ENCODE measurements at places on chromosomes 1 and 21.
A peak's percentile ranks its signal among the peaks of the same experiment; 100 is the strongest.

GRCh38 chr1:172537366-172537765 is 4.4 kb downstream of the SUCO start:
- DNase-seq: no peak

DNA sequence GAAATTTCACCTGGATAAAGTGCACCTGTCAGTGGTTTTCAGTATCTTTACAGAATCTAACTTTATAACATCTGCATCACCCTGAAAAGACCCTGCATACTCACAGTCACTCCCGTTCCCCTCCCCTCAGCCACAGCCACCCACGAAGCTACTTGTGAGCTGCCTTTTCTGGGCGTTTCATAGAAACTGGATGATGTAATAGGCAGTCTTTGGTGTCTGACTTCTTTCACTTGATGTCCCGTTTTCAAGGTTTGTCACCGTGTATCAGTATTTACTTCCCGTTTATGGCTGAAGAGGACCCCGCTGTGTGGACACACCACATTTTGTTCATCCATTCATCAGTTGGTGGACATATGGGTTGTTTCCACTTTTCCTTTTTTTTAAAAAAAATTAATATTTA is 47.8 kb upstream of the LRRC3 start:
- no peak for DNase-seq

GRCh38 chr21:37374027-37374426 is 7.5 kb downstream of the DYRK1A start:
- DNase-seq: no peak

DNA sequence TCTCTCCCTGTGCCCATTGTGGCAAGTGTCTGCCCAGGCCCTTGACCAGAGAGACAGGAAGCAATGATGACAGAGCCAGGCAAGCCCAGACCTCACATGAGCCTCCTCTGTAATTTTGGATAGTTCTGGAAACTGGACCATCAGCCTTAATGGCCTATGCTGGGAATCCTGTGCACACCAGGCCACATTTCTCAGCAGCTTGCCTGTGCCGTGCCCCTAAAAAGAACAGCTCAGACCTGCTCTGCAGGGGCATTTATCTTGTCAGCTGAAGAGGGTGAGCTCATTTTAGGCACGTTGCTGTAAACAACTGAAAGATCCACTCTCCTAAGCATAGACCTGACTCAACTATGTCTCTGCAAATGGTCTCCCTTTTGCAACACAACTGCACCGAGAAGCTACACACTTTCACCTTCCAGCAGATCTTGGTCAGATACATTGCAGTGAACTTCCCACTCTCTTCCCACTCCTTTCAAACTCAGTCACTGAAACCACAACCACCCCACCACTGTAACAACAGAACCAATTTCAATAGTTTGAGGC is 53.5 kb upstream of the BACH1 start:
- peak; percentile 34 for DNase-seq

- DNase-seq: no peak
Observed at GRCh38 chr1:66374148-66374547, 159.8 kb upstream of the SGIP1 start.

DNA sequence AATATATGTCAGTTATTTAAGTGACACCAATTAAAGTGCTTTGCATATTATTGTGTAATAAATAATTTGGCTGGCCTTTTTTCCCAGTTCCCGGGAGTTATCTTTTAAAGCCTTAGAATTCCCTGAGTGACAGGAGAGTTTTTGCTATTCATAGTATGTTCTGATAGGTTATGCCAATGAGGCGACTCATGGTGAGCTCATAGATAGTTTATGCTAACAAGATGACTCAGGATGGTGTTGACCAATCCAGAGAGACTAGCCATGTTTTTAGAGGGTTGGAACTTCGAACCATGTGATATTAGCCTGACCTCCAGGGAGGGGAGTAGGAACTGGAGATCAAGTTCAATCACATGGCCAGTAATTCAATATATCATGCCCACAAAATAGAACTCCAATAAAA is 310.8 kb downstream of the USP25 start:
- no peak for DNase-seq

- peak; percentile 54 for DNase-seq
Observed at GRCh38 chr1:3283849-3284248, 170.6 kb upstream of the ARHGEF16 start.

DNA sequence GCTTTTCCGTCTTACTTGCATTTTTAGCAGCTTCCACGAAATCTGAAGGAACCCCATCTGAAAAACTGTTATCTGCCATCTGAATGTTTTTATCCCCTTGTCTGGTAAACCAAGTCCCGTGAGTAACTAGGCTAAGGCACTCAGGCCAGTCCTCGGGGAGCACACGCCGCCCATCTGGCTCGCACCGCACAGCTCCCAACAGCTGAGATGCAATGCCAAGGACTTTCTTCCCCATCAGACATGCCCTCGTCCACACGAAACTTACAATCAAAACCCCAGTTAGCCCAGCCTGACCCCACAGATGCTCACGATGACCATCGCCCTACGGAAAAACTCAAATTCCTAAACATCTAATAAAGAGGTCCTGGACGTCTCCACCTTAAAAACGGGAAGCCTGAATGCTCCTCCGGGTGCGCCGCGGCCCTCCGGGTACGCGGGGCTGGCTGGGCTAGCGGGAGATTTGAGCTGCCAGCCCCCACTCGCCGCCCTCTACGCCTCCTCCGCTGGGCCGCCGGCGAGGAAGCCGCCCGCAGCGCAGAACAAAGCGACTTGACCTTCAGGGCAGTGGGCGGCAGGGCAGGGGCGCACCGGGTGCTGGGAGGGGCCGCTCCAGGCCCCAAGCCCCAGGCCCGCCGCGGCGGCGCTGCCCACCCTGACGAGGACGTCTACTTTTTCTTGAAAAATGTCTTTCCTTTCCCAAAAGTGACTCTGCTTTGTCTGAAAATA is 36.6 kb downstream of the CD58 start:
- DNase-seq: no peak

DNA sequence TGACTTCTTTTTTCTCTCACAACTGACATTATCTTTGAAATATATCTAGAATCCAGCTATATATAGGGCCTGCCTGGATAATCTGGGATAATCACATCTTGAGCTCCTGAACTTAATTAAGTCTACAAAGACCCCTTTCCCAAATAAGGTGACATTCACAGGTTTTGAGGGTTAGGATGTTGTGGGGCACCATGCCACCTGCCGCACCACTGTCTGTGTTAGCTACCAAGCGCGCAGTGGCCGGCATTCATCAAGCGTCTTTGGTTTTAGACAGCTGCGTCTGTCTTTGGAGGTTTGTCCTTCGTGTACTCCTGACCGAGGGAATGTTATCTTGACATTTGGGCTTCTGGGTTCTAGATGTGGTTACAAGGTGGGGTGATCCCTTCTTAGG is 7.5 kb downstream of the TRAPPC10 start:
- no peak for DNase-seq

DNA sequence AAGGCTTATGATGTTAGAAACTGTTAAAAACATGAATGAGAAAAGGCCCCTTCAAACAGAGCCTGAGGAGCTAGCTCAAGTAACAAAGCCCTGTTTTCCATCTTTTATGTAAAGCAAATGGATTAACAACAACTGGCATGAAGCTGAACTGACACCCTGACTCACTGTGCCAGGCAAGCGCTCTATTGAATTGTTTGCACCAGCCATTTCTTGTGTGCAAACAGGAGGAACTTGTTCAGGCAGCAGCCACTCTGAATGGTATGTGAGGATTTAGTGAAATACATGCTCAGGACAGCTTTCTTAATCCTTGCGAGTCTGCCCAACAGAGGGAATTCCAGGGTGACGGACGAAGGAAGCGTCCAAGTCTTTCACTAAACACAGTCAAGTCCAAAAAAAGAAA is 291.1 kb upstream of the ADGRL2 start:
- DNase-seq: no peak

DNA sequence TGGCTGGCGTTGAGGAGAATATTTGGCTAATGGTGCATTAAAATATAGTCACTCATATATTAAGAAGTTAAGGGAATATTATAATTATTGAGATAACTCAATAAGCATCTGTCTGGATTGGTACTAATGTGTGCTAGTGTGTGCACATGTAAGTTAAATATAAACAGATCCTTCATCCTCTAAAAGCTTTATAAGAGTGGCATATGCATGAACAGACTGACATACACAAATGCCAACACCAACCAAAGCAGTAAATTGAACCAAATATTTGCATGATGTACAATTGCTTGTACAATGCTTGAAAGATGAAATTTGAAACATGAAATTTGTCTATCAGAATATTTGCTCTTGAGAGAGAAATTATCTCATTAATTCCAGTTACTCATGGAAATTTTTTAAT is 344.9 kb downstream of the ADGRL2 start:
- DNase-seq: no peak

DNA sequence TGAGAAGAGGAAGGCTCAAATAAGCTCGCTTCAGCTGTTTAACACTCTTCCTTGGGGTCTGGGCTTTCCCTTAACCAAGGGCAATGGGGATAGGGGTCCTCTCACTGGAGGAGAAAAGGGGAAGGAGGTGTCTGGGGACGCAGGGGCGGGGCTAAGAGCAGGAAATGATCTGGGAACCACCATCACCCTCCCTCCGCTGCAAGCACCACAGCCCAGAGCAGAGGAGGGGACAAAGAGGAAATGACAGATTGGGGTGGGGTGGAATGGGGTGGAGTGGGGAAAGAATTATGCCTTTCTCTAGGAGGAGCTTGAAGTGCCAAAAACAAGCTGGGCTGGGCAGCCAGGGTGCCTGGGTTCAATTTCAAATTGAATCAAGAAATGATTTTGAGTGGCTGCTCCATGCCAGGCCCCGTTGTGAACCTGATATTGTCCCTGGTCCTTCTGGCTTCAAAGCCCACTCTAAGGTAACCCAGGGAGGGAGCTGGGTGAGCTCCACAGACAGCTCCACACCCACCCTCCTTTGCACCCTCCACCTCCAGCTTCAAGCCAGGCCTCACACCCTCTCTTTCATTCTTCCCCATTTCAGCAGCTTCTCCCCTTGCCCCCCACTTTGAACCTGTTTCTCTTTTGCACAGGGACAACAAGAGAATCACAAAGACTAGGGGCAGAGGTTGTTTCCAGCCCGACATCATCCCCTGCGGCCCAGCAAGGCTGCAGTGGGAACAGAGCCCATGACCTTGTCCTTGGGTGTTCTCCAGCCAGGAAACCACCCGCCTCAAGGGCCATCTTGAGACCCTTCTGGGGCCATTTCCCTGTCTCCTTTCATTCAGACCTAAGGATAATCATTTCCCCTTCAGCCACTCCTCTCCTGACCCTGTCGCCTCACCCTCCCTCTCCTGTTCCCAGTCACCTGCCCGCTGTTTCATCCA is 1.1 kb downstream of the ARHGAP30 start:
- peak; percentile 88 for DNase-seq

DNA sequence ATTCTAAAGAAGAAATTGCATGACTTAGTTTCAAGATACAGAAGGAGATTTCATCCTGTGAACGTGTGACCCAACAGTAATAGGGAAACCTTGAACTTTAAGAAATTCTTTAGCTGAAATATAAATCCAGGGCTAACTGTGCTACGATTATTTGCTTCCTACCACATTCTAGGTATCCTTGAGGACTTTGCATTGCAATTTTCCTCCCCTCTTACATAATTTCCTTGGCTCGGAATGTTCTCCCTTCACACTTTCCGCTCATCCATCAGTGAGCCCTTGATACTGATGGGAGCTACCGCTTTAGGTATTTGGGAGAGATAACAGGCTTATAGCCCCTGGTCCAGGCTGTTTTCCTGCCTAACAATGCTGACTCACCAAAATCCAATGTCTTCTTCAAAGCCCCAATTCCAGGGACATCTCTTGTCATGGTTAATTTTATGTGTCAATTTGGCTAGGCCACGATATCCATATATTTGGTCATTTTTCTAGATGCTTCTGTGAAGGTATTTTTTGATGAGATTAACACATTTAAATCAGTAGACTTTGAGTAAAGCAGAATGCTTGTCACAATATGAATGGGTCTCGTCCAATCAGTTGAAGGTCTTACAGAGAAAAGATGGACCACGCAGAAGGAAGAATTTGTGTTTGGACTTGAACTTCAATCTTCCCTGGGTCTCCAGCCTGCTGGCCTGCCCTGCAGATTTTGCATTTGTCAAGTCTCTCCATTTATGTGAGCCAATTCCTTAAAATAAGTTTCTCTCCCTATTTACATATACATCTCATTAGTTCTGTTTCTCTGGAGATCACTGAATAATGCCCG is 121.2 kb downstream of the PTPN14 start:
- DNase-seq: no peak

DNA sequence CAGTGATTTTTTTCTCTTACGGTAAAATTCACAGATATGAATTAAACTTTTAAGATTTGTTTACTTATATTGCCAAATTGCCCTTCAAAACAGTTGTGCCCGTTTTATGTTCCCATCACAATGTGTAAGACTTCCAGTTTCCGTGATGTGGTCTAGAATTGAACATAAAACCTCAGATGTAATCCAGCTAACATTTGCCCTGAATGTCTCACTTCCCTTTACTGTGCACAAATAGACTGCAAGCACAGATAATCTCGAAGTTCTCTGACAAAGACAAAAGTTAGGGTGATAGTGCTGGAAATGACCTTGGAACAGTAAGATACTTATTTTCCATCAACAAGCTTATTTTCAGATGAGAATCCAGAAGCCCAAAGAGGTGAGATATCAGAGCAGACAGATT is 177.5 kb downstream of the ZZZ3 start:
- DNase-seq: peak; percentile 16

DNA sequence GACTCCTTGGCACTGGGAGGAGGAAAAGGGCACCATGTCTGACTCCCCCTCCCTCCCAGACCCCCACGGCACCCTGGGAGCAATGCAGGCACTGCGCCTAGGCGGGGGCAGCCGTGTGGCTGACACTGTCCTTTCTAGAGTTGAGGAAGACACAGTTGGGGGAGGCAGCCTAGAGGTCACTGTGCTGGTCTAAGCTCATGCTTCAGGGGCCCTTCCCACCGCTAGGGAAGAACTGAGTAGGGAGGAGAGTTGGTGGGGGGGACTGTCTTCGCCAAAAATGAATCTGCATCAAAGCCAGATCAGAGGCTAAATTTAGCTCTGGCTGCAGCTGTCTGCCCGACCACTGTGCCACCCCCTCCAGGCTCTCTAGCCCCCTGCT is 3.4 kb downstream of the SEMA6C start:
- no peak for DNase-seq

GRCh38 chr1:197268012-197268411 is at the start of gene CRB1:
CRB1 (plus strand) TSS chr1:197268252; CDS start chr1:197268413, 161 bp downstream.
- no peak for DNase-seq

- DNase-seq: no peak
Observed at GRCh38 chr21:16590186-16590585, 860.4 kb downstream of the USP25 start.

DNA sequence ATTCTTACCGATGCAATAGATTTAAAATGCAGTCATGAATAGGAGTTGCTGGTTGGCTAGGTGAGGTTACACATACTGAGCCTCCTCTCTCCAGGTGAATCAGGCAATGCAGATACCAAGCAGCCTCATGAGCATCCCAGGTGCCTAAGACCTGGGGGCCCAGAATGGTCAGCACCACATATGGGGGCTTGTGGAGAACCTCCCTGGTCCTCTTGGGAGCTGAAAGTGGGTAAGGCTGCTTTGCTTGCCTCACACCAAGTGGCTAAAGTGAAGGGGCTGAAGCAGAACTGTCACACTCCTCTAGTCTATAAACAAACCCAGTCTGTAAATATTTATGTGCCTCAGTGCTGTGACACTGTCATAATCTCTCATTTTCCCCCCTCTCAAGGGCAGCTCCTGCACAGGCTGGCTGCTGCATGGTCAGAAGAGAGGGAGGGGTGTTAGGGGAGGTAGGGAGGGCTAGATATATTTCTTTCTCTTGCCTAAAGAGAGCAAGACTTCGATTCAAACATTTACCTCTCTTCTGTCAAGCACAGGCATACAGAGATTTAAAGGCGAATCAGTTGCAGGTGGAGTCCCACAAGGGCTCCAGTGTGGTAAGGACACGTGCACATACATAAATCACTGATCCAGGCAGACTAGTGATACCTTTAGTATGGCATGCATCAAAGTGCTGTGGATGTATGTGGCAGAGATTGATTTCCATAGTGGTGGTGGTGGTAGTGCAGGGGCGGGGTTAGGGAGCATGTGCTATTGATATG is 157.9 kb upstream of the TNR start:
- no peak for DNase-seq
